ENCODE measurements at places on chromosomes 2 and 18.

DNA sequence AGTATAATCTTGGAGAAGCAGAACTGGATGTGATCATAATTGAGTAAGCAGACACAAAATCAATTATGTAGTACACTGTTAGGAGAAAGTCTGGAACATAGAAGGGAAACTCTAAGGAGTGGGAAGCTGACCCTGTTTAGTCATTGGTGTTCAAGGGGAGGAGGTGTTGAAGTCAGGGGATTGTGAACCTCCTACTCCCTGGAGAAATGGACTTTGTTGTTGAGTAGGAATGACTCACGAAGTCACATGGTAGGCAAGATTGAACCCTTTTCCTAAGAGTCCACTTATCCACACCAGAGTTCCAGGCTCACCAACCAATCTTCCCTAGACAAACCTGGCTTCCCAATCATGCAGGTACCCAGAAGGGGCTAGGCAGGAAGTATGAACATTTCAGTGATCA, 81.0 kb upstream of the BCL11A start:
- no peak for DNase-seq

GRCh38 chr2:136248242-136248641, 130.3 kb upstream of the CXCR4 start:
- peak; percentile 4 for DNase-seq

DNA sequence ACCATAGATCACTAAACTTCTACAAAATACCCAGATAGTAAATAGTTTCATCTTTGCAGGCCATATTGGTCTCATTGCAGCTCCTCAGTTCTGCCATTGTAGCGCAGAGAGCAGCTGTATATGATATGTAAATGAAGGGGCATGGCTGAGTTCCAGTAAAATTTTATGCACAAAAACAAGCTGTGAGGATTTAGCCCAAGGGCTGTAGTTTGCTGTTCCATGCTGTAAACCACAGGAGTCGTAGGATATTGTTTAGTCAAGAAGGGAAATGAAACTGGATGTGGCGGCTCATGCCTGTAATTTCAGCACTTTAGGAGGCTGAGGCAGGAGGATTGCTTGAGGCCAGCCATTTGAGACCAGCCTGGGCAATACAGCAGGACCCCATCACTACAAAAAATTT, 83.0 kb downstream of the MGAT5 start:
- DNase-seq = no peak

GRCh38 chr2:206955253-206955652, 15.9 kb downstream of the CPO start:
- no peak for DNase-seq

DNA sequence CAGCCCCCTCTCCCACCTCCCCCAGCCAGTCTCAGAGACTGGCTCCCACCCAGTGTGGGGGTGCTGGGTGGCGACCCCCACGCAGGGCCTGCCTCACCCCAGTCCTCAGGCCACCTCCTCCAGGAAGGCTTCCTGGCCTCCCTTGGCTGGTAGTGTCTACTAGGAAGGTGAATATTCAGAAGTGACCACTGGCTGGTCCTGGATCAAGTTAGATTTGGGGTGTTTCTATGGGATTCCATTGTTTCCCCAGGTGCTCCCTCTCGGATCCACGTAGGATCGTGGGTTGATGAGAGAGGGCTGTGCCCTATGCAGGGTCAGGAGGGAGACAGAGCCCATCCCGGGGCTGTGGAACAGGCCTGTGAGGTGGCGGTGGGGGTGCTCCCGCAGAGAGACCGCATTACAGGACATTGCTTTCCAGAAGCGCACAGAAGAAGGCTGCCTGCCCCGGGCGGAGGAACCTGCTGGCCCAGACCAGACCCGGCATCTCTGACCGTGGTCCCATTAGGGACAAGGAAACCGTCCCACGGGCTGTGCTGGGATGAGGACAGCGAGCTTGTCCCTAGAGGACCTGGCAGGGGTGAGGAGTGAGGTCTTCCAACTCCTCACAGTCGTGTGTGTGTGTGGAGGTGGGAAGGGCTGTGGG, 3.3 kb downstream of the PDCD1 start:
- no peak for DNase-seq

GRCh38 chr2:144443837-144444817, 75.8 kb downstream of the ZEB2 start:
- DNase-seq = no peak

DNA sequence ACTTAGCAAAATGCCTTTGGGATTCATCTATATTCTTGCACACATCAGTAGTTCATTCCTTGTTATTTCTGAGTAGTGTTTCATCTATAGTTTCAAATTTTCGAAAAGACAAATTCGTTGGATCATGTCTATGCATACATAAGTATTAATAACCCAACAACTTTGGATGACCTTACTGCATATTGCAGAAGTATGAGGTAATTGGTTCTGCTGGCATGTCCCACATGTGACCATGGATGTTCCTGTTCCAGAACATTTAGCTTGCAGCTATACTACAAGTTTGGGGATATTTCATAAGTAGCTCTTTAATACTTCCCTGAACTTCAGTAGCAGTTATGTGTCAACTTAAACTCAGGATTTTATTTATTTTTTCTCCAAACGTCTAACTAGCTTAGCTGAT, 44.9 kb downstream of the APLF start:
- no peak for DNase-seq

DNA sequence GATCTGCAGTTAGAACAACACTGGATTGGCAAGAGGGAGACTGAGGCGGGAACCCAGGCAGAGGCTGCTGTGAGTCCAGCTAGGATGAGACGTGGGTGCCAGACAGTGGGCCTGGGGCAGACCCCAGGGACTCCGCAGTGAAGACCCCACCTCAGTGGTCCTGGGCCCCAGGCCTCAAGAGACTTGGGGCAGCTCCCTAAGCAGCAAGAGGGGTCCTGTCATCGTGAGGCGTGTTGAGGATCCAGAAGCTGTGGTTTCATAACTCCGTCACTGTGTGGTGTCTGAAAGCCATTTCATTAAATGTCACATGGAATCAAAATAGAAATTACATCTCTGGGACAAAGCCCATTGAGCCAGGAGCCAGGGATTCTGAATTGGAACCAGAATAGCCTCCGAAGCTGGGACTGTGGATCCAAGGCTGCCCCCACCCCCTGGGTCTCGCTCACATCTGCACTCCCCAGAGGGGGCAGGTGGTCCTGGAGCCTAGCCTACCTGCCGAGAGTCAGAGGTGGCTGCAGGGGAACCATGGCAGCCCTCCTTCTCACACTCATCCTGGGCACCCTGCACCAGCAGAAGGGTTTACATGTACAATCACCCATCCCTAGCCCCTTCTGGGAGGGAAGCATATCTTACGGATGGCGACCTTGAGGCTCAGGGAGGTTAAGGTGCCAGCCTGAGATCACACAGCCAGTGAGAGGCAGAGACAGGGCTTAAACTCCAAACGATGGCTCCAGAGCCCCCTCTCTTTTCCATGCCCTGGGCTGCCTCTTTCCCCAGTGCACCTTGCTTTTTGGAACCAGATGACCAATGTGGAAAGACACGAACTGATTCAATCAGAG, 23.2 kb downstream of the RRM2 start:
- DNase-seq = no peak

DNA sequence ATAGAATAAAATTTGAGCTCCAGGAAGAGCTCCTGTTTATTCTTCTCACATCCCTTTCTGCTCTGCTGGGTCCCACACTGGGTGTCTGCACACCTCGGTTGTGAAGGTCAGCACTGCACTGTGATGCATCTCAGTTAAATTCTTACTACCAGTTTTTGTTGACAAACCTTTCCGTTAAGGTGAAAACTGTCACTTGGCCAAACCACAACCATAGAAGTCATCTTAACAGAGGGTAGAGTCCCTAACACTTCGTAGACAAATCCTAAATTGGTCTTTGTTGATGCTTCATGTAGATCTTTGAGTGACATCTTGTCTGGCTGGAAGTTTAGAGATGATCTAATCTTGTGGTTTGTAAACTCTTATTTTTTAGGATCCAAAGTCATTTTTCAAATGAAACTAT, 167.4 kb upstream of the MAP3K20 start:
- DNase-seq = no peak

GRCh38 chr2:186205254-186205911, 280.7 kb upstream of the ZC3H15 start:
- no peak for DNase-seq

DNA sequence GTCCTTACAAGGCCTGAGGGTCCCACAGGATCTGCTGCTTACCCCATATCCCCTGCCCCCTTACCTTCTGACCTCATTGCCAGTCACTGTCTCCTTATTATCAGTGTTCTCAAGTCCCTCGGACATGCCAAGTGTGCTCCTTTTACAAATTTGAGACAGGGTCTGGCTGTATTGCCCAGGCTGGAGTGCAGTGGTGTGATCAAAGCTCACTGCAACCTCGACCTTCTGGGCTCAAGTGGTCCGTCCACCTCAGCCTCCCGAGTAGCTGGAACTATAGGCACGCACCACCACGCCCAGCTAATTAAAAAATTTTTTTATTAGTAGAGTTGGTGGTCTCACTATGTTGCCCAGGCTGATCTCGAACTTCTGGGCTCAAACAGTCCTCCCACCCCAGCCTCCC, 141.0 kb downstream of the PHLPP1 start:
- DNase-seq = no peak

DNA sequence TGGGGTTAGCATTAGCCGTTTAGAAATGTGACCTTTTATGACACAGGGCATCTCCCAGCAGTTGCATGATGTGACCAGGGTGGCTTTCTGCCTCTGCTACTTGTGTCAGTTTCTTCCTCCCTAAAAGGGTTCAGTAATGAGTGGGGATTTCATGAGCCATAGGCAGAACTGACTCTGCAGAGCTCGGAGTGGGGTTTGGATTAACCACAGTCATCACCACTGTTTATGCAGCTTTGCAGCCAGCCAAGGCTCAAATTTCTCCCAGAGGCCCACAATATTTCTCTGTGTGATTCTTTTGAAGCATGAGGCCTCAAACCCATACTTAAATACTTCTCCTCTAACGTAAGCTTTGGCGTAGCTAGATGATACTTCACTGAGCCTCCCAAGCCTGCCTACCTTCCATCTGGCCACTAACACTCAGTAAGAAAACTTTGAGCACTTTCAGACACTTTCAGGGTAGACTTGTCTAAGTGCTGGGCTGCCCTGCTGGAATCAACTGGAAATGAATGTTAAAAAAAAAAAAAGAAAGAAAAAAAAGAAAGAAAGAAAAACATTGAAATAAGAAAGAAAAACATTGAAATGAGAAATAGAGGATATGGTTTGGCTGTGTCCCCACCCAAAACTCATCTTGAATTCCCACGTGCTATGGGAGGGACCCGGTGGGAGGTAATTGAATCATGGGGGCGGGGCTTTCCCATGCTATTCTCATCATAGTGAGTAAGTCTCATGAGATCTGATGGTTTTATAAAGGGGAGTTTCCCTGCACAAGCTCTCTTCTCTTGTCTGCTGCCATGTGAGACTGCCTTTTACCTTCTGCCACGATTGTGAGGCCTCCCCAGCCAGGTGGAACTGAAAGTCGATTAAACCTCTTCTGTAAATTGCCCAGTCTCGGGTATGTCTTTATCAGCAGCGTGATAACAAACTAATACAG, 11.5 kb upstream of the LAPTM4A start:
- peak; percentile 95 for DNase-seq

- DNase-seq = peak; percentile 16
These were observed 98.3 kb upstream of the TMEM17 start for GRCh38 chr2:62604336-62604735.

DNA sequence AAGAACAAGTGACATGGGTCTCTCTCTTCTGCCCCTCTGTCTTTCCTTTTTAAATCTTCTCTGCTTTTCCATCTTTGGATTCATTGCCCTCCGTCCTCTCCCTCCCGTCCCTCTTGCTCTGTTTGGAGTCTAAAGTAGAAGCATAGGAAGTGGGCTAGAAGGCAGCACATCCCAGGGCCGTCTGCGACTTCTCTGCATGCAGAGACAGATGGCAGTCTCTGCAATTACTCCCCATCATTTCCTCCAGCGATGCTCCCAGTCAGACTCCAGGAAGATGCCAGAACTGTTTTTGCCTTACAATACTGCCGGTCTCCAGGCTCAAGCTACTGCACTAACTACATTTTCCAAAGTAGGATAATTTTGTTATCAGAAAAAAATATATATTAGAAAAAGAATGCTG, 35.2 kb upstream of the LPIN2 start:
- DNase-seq = no peak

GRCh38 chr2:72797740-72798139, 28.1 kb downstream of the EXOC6B start:
- DNase-seq = no peak

DNA sequence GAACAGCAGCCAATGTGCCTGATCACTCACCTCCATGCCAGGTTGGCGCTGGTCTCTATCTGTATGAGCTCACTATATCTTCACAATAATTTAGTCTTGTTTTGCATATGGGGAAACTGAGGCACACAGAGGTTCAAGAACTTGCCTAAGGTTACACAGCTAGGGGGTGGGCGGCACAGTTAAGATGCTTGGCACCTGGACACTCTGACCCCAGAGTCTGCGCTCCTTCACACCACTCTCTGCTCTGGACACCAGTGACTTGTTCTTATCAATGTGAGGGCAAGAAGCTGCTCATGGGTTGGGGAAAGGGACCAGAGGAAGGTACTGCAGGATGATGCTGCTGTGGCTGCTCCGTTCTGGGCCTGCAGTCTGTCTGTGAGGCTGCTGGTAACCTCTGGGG, 27.1 kb downstream of the FBLN7 start:
- no peak for DNase-seq

- DNase-seq = peak; percentile 57
These were observed 59.3 kb downstream of the EMILIN2 start for GRCh38 chr18:2905854-2906703.

- DNase-seq = peak; percentile 48
These were observed 253.1 kb downstream of the DYM start for GRCh38 chr18:49207361-49207760.

- DNase-seq = no peak
These were observed 292.9 kb upstream of the TMEFF2 start for GRCh38 chr2:192487636-192488035.

DNA sequence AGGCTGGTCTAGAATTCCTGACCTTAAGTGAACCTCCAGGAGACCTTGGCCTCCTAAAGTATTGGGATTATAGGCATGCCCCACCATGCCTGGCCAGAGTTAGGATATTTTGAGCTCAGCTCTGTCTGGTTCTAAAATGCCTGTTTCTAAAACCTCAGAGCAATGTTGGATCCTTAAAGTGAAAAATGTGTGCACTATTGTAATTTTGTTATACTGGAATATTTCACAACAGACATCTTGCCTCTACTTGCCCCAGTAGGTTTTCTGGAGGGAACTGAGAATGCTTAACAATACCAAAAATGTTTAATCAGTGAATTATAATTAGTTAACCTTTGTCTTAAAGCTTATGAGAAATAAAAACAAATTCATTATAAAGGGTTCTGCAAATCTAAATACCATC, 144.6 kb upstream of the CCDC195 start:
- no peak for DNase-seq

DNA sequence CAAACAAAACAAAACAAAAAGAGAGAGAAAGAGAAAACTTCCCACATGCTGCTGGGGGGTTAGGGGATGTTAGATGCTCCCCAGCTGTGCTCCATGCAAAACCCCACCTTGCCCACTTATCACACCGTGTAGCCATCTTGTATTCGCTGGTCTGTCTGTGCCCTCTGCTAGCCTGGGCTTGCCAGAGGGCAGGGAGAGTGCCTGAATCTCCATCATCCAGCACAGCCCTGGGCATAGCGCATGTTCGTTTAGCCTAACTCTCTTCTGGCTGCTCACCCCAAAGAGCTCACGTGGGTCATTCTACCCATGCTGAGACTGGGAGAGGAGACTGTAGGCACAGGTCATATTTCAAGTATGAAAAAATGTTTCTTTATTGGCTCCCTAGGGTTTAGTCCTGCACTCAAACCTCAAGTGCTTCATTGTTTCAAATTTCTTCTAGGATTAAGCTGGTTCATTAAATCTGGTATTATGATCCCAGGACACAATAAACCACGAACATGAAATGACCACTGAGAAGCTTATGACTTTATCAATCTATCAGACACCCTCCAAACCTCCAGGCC, 100.5 kb downstream of the KCNF1 start:
- no peak for DNase-seq

GRCh38 chr2:108917526-108917925, 71.5 kb downstream of the EDAR start:
- no peak for DNase-seq

All from AG10803 (cell line).